ENCODE measurements at places on chromosomes 11 and 22. TPM values are rescaled to one million over a fixed set of nuclear protein-coding genes. Genes with fewer than 3 reads are reported as not detected.

Gene CCDC88B
- 7.4 TPM for total RNA-seq

DNA sequence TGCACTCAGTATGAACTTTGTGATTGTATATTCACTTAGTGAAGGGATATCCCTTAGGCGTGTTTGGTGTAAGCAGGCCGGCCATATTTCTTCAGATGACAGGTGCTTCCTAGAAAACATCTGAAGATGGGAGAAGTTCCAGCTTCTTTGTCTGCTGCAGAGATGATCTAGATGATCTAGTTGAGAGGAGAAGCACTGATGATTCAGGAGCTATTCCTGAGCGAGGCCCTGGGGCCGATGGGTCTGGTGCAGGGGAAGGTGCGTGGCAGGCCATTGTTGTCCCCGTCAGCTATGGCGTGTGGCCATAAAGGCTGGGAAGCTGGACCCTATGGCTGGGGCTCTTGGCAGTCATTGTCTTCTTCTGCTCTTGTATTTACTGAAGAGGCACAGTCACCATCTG, 14.0 kb downstream of the FAM118A start:
- no peak for DNase-seq
- H3K4me3 ChIP-seq: no peak overlapping the region
- no peaks in the 10 kb centered on the region for H3K27me3 ChIP-seq
- no peaks in the 10 kb centered on the region for H3K4me1 ChIP-seq

DNA sequence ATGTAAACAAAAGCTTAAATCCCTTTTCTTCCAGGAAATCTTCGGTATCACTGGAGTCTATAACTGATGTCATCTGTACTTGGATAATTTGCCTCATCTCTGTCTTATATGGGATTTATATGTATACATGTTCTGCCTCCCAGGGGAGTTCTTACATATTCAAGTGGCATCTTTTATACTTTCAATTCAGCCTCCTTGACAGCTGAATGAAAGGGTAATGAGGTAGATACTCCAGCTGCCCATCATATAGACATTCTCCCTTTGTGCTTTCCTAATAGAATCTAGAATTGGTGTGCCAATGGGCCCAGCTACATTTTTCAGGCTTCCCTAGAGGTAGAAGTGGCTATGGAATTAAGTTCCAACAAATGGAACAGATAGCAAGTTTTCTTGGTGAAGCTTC, 223.8 kb downstream of the LRRC4C start:
- H3K27me3 ChIP-seq: no peaks in the 10 kb centered on the region
- no peak overlapping the region for H3K27ac ChIP-seq
- no peaks in the 10 kb centered on the region for H3K36me3 ChIP-seq
- DNase-seq: no peak
- H3K4me1 ChIP-seq: no peaks in the 10 kb centered on the region
- no peak overlapping the region for H3K4me3 ChIP-seq

GRCh38 chr11:30015725-30016412, 961 bp downstream of the KCNA4 start:
- H3K27ac ChIP-seq: no peak overlapping the region
- H3K27me3 ChIP-seq: no peaks in the 10 kb centered on the region
- no peaks in the 10 kb centered on the region for H3K36me3 ChIP-seq
- no peak overlapping the region for H3K4me3 ChIP-seq

DNA sequence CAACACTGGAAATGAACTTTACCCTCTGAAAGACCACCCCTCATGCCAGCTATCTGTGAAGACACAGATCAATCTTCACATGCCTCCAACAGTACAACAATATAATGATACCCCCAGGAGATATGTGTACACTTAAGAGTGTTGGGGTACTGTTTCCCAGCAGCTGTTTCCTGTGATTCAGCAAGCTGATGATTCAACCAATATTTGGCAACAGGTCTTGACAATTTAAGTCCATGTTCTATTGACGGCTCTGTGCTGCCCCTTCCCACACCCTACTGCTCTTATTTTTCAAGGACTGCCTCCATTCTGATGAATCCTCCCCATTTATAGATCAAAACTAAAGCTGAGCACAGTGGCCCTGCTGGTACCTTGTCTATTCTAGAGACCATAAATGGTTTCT, 6.6 kb downstream of the SNX19 start:
- H3K4me1 ChIP-seq: no peaks in the 10 kb centered on the region
- H3K4me3 ChIP-seq: no peak overlapping the region
- DNase-seq: no peak
- H3K36me3 ChIP-seq: peaks cover 12% of the 10 kb centered on the region

GRCh38 chr11:19228968-19229367, 11.8 kb downstream of the E2F8 start:
- no peak overlapping the region for H3K4me3 ChIP-seq
- H3K27me3 ChIP-seq: no peaks in the 10 kb centered on the region
- no peak for DNase-seq
- no peaks in the 10 kb centered on the region for H3K4me1 ChIP-seq
- no peaks in the 10 kb centered on the region for H3K36me3 ChIP-seq

DNA sequence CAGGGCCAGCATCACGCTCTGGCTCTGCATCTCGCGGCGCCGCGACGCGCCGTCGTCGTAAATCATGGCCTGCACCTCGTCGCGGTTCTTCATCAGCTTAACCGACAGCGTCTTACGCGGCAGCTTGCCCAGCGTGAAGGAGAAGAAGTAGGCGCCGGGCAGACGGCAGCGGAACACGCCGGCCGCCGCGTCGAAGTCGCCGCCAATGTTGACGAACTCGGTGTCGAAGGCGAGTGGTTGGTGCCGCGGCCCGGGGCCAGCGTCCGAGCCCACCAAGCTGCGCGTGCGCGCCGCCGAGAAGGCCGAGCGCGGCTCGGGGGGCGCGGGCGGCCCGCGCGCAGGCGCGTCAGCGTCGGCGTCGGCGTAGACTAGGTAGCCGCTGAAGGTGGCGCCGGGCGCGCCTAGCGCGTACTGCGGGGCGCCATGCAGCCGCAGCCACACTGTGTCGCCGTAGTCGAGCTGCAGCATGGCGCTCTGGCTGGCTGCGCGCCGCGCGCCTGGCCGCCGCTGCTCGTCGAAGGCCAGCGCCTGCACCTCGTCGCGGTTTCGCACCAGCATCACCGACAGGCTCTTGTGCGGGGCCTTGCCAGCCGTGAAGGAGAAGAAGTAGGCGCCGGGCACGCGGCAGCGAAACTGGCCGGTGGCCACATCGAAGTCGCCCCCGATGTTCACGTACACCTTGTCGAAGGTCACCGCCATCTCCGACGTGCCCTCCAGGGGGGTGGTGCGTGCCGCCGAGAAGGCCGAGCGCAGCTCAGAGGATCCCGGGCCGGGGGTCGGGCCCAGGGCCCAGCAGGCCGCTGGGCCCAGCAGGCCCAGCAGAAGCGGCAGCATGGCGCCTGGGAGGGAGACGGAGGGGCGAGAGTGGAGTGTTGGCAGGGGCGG, 3.7 kb downstream of the FAM180B start:
- no peak overlapping the region for H3K27ac ChIP-seq
- H3K27me3 ChIP-seq: no peaks in the 10 kb centered on the region
- DNase-seq: peak; percentile 29
- no peaks in the 10 kb centered on the region for H3K4me1 ChIP-seq

- H3K4me3 ChIP-seq: no peak overlapping the region
- no peaks in the 10 kb centered on the region for H3K36me3 ChIP-seq
- H3K27me3 ChIP-seq: no peaks in the 10 kb centered on the region
- no peak overlapping the region for H3K27ac ChIP-seq
- no peak for DNase-seq
- no peaks in the 10 kb centered on the region for H3K4me1 ChIP-seq
These were observed 840.4 kb upstream of the TENM4 start for GRCh38 chr11:80281194-80281593.

Gene OR52E8
- not detected for total RNA-seq

DNA sequence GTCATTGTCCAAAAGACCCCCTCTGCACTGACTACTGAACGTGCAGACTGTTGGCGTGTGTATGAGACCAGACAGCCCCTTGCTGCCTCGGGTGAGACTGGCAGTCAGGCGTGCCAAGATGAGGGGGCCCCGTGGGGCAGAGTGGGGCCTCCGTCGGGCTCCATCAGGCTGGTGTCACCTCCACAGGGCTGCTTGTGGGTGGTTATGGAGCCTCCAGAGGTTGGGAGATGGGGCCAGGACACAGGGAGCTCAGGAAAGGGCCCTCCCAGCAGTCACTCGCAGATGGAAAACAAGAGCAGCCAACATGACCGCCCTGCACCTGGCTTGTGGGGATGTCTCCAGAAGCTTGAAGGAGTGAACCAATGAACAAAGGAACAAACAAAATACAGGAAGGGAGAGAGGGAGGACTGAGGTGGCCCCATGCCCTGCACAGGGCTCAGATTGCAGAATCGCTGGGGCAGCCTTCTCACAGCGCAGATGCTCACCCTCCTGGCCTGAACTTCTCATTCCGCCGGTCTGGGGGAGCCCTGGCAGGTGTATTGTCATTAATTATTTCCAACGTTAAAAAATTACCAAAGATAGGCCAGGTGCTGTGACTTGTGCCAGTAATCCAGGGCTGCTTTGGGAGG, 5.5 kb upstream of the PHLDA2 start:
- H3K27ac ChIP-seq: no peak overlapping the region
- no peaks in the 10 kb centered on the region for H3K27me3 ChIP-seq
- no peak overlapping the region for H3K4me3 ChIP-seq
- no peaks in the 10 kb centered on the region for H3K4me1 ChIP-seq

DNA sequence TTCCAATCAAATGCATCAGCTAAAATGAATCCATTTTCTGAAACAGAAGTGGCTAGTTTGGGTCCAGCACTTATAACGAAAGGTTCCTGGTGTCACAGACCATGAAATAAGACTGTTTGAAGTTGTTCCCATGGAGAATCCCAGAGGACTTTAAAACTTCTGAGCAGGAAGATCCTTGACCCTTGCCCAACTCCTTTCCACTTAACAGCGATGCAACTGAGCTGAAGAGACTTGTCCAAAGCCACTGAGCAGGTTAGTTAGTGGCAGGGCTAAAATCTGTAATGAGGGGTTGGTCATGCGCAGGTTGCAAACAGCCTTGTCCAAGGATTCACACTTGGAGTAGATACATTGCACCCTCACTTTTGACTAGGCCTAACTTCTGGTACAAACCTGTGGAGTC, 1.3 kb downstream of the RAB38 start:
- H3K27ac ChIP-seq: no peak overlapping the region
- DNase-seq: no peak
- no peaks in the 10 kb centered on the region for H3K4me1 ChIP-seq
- no peaks in the 10 kb centered on the region for H3K27me3 ChIP-seq
- no peak overlapping the region for H3K4me3 ChIP-seq

Gene SEPTIN3
- 0.63 TPM for total RNA-seq

Gene RCOR2
- total RNA-seq: 0.78 TPM

DNA sequence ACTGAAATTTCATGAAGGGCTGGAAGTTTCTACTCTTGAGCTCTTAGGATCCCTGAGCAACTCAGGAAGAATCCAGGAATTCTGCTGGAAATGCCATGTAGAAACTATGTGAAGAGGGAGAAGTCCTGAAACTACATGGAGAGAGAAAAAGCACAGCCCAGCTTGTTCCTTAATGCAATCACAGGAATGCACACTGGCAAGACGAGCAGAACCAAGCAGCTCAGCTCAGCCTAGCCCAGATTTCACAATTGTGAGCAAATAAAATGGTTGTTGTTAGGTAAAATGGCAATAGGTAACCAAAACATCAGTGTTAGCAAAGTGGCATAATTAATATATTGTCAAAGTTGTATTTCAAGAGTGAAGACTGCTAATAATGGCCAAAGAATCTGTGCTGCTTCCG, 28.1 kb downstream of the ZNF214 start:
- H3K4me1 ChIP-seq: no peaks in the 10 kb centered on the region
- H3K27ac ChIP-seq: peak overlapping the region; percentile 30
- no peaks in the 10 kb centered on the region for H3K27me3 ChIP-seq

Gene FOLR1
- total RNA-seq: not detected

Gene PYGM
- total RNA-seq: 11.5 TPM

DNA sequence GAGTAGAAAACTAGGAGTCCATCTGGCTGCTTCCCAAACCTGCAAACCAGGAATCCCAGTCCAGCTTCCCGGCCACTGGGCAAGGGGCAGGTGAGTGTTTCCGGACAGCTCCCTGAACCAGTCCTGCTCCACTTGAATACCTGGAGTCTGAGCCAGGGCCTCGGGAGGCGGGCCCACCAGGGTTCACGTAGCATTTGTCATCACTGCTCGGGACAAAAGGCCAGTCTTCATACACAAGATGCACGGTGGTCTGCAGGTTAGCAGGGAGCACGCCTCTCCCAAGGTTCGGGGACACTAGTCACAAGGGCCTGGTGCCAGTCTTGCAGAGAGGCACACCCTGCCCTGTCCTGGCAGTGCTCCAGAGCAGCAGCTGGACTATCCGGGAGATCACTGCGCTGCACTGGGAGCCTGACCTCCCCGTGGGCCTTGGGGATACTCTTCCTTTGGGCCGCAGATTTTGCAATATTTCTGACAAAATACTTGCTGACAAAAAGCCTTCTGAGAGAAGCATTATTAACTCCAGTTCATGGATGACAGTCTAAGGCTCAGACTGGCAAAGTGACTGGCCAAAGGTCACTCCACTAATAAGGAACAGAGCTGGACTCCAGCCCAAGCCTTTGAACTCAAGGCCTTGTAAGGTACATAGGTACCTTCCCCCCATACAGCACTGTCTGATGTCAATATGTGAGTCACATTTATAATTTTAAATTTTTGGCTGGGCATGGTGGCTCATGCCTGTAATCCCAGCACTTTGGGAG, 25.1 kb downstream of the CD6 start:
- DNase-seq: peak; percentile 69
- no peaks in the 10 kb centered on the region for H3K27me3 ChIP-seq
- H3K36me3 ChIP-seq: no peaks in the 10 kb centered on the region
- no peak overlapping the region for H3K27ac ChIP-seq
- H3K4me3 ChIP-seq: no peak overlapping the region

GRCh38 chr11:131760091-131761061, 390.0 kb downstream of the NTM start:
- no peak for DNase-seq
- no peak overlapping the region for H3K4me3 ChIP-seq
- H3K36me3 ChIP-seq: no peaks in the 10 kb centered on the region
- no peaks in the 10 kb centered on the region for H3K4me1 ChIP-seq
- no peaks in the 10 kb centered on the region for H3K27me3 ChIP-seq
- H3K27ac ChIP-seq: no peak overlapping the region

- H3K27me3 ChIP-seq: no peaks in the 10 kb centered on the region
- H3K27ac ChIP-seq: no peak overlapping the region
- H3K36me3 ChIP-seq: no peaks in the 10 kb centered on the region
- no peak for DNase-seq
- H3K4me1 ChIP-seq: peaks cover 6% of the 10 kb centered on the region
These were observed 36.4 kb downstream of the RAB30 start for GRCh38 chr11:83035070-83035854.

GRCh38 chr22:39356464-39356863, 6.7 kb downstream of the SYNGR1 start:
- no peaks in the 10 kb centered on the region for H3K4me1 ChIP-seq
- H3K27me3 ChIP-seq: no peaks in the 10 kb centered on the region
- no peak for DNase-seq
- H3K4me3 ChIP-seq: no peak overlapping the region
- no peak overlapping the region for H3K27ac ChIP-seq

GRCh38 chr11:102263379-102264003, 53.8 kb upstream of the BIRC3 start:
- no peaks in the 10 kb centered on the region for H3K27me3 ChIP-seq
- H3K4me1 ChIP-seq: no peaks in the 10 kb centered on the region
- no peak overlapping the region for H3K4me3 ChIP-seq
- H3K36me3 ChIP-seq: no peaks in the 10 kb centered on the region

Gene LARGE2
- total RNA-seq: not detected

Gene IRAG1
- total RNA-seq: 189 TPM

Measured in aorta (tissue), 5 donors.